ENCODE measurements at places on chromosomes 2 and 18. TPM values are rescaled to one million over a fixed set of nuclear protein-coding genes. Genes with fewer than 3 reads are reported as not detected.

Gene WBP1
- 80.0 TPM for total RNA-seq

Gene POMC
- not detected for total RNA-seq

Gene RNF152
- total RNA-seq: 0.01 TPM

Gene TCF23
- total RNA-seq: not detected

Gene NLRC4
- total RNA-seq: not detected

Gene PHOSPHO2
- 3.1 TPM for total RNA-seq

Gene IL18R1
- 0.99 TPM for total RNA-seq

Gene EVA1A
- 12.6 TPM for total RNA-seq

Gene DAPL1
- not detected for total RNA-seq

Gene C2orf66
- 0.07 TPM for total RNA-seq

Gene SIX3
- 0.41 TPM for total RNA-seq

Gene GALR1
- not detected for total RNA-seq

Gene ZC3H8
- 15.8 TPM for total RNA-seq

Gene C2orf15
- total RNA-seq: 0.45 TPM

Gene HOXD13
- total RNA-seq: 0.24 TPM

Gene ARL5A
- total RNA-seq: 29.7 TPM

Gene NEU4
- 0.18 TPM for total RNA-seq

Gene AQP12B
- not detected for total RNA-seq

All from A549 treated with DMSO at 1 μM for 4 hours (cell line).